ENCODE measurements at places on chromosomes 5 and 9.

DNA sequence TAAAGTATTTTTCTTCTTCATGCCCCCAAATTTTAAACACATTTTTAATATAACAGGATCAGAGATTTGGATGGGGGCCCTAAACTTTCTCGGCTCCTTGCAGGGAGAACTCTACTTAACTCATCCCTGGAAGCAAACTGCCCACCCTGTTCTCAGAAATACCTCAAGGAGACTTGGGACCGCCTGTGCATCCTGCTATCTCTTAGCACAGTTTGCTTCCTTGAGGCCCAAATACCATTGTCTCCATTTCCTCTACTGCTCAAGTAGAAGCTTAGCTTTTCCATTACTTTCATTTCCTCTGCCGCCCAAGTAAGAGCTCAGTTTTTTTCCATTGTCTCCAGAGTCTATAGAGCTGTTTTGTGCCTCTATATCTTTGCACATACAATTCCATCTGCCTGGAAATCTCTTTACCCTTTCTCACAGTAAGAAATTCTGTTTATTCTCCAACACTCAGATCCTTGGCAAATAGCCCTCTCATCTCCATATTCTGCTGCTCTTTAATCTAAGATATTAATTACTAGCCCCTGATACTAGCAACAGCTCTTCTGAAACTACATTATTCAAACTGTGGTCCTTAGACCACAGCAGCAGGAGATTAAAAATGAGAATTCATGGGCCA is 137.8 kb downstream of the CEMIP2 start:
- no peak for DNase-seq

DNA sequence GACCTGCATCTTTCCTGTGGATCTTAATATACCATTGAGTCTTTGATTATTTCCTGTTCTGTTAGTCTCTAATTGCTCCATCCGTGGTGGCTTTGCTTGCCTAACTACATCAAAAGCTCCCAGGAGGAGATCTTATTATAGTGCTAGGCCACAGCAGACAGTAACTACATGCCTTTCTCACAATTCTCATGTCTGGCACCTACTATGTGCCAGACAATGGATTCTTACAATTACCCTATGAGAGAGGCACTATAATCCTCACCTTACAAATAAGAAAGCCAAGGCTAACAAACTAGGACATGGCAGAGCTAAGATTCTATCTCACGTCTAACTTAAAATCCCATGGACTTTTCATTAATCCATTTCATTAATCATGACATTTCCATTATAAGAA is 70.3 kb upstream of the TARS1 start:
- DNase-seq = no peak

DNA sequence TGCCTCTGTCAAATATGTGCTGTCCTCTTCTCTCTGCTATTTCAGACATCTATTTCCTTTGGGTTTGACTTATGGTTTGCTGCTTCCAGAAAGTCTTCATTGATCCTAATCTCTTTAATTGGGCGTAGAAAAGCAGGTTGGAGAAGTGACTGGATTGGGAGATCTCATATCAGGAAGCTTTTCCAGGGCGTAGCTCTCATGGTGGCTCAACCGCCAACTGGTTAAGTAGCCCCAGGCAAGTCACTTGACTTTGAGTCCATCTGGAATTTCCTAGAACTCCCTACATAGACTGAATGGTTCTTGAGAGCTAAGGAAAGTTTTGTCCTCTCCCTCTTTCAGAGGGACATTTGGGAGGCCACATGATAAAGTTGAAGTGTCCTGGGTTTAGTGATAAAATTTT is 192.3 kb upstream of the GLRA1 start:
- no peak for DNase-seq

- DNase-seq = no peak
Observed at GRCh38 chr5:105840800-105841199, 1829.9 kb downstream of the EFNA5 start.

DNA sequence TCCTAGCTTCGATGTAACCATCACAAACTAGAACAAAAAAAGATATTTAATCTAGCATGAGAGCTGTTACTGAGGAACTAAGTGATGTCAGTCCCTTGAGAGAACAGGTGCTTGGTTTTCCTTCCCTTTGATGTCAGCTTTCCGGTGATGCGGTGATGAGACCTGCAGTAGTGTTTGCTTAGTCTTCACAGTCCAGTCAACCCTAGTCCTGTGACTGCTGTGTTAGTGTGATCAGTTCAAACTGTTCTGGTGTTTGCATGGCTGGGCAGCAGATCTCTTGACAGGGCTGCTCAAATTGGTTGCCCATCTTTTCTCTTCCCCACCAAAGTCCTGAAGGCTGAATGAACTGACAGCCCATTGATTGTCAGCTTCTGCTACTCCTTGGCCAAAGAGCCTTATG is 608.6 kb upstream of the DAB2 start:
- DNase-seq = peak; percentile 46

- no peak for DNase-seq
Observed at GRCh38 chr5:75601996-75602395, 9.3 kb upstream of the ANKDD1B start.

DNA sequence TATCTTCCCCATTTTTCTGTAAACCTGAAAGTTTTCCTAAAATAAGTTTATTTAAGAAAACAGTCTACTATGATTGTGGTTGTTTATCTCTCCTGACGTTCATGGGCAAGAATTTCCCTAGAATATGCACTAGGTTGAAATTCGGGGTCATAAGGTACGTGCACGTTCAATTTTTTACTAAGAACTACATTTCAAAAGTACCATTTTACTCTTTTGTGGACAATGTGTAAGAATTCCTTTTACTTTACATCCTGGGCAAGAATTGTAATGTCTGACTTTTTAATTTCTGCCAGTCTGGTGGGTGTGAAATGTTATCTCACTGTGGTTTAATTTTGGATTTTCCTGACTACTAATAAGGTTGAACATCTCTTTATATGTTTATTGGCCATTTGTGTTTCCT is 12.4 kb downstream of the IL5 start:
- DNase-seq = no peak

DNA sequence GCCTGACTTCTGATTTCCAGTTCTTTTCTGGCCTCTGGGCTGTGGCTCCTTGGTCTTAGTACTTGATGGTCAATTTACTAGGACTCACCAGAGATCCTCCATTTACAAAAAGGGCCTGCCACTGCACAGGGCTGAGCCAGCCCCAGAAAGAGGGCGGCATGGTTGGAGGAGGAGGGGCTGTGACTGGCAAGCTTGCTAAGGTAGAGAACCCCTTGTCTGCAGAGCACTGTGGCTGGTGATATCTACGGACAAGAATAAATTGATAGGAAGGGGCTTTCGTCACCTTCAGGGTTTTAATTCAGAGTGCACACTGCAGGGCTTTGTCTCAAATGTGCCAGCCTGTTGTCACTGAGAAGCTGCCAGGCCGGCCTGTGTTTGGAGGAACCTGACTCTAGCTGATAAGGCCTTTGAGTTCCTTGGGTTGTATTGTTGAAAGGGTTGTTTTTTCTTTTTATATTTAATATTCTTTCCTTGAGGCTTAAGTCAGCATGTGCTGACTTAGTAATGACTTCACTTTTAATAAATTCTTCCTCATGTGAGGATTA is 15.1 kb downstream of the SLC22A5 start:
- DNase-seq = no peak

DNA sequence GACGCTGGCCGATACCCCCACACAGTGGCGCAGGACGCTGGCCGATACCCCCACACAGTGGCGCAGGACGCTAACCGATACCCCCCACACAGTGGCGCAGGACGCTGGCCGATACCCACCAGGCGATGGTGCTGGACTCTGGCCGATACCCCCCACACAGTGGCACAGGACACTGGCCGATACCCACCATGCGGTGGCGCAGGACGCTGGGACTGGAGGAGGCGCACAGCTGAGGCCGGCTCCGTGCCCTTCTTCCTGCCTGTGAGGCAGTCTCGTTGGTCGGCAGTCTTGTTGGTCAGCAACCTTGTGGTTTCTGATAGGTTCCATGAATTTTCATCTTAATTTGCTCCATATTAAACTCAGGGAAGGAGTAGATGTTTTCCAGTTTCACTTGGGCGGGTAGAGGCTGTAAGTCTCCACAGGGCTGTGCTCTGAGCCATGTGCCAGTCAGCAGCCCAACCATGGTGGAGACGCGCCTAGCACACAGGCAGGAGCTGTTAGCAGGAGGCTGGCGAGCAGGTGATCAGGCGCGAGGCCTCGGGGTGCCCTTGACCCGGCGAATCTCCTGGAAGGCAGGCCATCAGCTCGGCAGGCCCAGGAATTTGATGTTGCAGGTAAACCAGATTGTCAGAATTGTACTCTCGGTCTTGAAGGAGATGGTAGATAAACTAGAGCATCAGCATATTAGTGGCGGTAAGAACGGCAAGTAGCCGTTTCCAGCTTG is 75.6 kb downstream of the EHMT1 start:
- DNase-seq = no peak

DNA sequence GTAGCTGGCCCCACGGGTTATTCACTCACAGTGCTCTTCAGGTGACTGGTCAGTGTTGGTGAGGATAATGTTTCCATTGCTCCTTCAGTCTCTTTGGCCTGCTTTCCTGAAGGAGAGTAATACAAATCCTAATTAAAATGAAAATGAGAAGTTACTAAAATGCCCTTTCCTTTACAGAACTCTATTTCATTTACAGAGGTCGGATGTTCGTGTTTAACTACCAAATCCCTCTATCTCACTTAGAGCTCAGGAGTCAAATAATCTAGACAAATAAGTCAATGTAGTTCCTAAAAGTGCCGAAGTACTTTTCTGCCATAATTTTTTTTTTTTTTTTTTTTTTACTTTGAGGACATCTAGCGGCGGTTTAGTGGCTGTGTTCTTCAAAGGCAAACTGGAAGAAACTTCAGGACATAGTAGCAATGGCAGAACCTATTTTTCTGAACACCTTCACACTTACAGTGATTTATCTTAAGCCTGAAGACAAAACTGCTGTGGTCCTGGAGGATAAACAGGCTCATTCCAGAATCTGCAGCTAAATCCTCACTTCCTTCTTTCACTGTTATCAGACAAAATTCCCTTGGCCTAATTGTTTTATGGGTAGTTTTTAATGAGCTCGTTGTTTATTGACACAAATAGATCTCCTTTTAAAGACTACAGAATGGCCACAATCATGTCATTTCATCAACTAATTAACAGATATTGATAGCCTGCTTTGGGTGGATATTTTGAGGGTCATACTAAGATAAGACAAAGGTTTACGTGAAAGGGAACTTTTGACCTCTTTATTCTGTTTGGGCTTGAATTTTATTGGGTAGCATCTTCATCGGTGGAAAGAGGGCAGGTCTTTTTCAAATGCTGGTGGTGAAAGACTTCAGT is 207.6 kb upstream of the DMRTA1 start:
- DNase-seq = peak; percentile 25

GRCh38 chr5:168790671-168791250 is 211.6 kb upstream of the PANK3 start:
- no peak for DNase-seq

DNA sequence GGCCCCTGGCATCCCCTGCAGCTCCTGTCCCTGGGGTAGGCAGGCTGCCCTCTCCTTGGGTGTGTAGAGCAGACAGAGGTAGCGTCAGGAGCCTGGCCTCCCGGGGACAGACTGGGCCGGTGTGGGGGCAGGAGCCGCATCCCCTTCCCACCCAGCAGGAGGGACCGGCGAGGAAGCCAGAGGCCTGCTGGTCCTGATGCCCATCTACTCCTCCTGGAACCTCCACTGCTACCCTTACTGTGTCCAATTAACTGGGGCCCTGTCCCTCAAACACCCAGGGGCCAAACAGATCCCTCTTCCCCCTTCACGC is 15.6 kb downstream of the RALGDS start:
- DNase-seq = no peak

DNA sequence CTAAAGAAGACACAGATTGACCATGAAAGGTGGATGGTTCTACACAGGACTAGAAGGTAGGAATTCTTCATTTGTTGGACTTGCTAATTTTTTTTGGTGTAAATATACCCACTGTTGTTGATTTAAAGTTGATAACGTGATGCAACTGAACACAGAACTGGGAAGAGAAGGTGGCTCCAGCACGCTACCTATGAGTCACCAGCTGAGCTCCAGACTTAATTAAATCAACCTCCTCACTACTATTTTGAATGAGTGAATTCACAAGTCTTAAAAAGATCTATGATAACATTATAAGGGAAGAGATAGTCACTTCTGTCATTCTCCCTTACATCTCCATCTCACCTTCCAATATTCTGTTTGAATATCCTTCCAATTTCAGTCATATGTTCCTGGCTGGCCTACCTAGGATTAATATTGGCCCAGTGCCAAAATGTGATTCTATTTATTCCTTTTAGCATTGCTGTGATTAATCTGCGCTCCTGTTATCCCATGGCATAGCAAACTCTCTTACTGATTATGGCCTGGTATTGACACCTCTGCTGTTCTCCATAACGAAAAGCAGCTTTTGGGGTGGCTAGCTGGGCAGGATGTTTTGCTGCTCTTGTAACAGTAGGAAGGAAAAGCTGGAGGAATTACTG is 135.9 kb upstream of the CCDC152 start:
- DNase-seq = no peak

- no peak for DNase-seq
Observed at GRCh38 chr9:95991326-95991725, 115.8 kb downstream of the ERCC6L2 start.

DNA sequence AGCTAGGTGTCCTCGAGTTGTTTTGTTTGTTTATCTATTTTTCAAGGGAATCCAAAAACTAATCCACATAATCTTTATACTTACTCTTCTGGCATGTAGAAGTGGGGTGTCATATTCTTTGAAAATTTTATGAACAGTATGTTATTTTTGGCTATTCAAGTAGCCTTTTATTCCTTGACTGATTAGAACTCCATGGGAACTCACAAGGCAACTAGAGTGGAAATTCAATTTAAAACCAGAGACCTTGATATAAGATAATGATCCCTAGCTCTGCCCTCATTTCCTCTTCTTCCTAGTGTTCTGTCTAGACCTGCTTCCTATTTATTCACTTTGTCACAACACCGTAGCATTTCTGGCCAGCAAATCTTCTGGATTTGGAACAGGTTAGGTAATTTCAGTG is 1123.7 kb upstream of the C9orf72 start:
- DNase-seq = no peak

- no peak for DNase-seq
Observed at GRCh38 chr5:174134545-174134944, 89.0 kb downstream of the NSG2 start.

DNA sequence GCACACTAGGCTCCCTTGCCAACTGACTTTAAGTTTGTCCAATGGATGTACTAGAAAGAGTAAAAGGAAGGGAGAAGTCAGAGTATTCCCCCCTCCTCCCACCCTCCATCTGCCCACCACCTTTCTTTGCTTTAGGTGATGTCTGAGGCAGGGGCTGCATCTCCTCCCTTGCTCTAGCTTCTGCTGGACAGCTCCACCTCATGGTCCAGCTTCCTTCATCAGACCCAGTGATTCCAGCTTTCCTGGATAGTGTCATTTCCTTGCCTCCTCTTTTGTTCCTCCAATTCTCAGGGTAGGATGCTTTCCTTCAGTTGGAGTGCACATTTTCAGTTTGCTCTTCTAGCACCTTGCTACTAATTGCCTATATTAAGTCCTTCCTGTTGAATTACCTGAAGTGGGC is 67.4 kb downstream of the RAD23B start:
- DNase-seq = no peak

Data from CD4-positive, alpha-beta T cell treated with Interleukin-10 for 1 hour (primary cell).